Cardiac fibroblast (primary cell): ENCODE measurements at places on chromosomes 6 and 20.

DNA sequence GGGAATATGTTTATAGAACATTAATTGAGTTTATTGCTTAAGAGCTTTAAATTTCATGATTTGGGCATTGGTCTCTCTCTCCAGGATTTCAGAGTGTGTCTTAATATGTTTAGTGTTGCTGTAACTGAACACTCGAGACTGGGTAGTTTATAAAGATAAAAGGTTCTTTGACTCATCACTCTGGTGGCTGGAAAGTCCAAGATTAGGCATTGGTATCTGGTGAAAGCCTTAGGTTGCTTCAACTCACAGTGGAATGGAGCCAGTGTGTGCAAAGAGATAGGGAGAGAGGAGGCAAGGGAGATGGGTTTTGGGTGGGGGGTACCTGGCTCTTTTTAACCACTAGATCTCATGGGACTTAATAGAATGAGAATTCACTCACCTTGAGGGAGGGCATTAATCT, 35.6 kb upstream of the DTNBP1 start:
- no peak for DNase-seq

GRCh38 chr20:56245761-56246160, 2.8 kb upstream of the MC3R start:
- no peak for DNase-seq

DNA sequence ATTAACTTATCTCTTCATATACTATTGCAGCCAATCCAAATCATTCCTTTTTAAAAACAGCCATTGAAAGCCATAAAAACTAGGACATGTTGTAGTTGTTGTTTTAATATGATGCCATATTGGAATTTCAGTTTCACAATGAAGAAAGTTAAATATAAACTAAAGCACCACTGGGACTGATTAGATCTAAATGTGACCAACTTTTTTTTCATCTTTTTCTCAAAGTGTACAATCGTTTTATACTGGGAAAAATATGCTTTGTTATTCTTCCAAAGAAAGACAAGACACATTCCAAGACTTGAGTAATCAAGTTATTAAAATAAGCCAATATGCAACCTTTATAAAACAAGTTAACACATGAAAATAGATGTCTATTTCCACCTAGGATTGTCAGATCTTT, 68.5 kb downstream of the THEMIS start:
- no peak for DNase-seq

DNA sequence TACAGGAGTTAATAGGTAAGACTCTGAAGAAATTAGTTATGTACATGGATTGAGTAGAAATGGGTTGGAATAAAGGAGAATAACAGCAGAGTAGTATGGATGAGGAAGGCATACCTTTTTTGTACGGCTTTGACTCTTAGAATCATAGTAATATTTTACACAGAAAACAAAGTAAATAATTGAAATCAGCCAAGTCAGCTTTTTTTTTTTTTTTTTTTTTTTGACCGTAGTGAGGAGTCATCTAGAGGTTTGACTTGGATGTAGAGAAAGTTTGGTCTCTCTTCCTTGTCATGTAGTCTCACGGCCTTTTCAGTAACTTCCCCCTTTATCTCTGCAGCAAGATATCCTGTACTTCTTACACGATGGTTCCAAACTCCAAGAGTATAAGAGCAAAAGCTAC, 158.9 kb downstream of the FLRT3 start:
- DNase-seq: no peak

- peak; percentile 25 for DNase-seq
Observed at GRCh38 chr6:105459864-105460263, 57.0 kb upstream of the PREP start.

DNA sequence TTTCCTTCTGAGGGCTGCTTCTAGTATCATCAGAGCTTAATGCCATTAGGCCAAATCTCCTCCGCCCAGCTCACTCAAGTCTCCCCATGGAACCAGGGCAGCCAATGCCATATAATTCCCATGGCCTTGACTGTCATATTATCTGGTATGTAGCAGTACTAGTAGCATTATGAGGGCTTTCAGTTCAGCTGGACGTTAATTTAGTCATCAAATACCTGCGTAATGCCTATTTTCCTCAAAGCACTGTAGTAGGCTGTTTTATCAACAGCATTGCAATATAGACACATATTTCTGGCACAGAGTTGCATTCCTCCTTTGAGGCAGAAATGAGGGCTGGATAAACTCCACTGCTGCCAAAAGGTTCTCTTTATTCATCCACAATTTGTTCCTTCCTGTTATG, 1.7 kb downstream of the KCTD20 start:
- peak; percentile 96 for DNase-seq

DNA sequence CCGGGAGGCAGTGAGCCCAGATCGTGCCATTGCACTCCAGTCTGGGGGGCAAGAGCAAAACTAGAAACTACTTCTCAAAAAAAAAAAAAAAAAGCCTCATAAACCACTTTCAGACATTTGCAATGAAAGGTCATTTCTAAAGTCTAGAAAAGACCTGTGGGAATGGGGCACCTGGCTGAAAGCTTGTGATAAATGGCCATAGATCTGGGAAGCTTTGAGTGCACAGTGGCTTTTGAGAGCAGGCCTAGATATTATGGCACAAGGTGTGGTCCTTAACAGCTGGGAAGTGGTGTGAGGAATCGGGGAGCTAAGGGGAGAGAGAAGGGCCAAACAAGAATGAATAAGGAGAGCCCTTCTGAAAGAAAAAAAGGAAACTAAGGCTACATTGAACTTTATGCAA, 33.2 kb downstream of the ID4 start:
- DNase-seq: no peak

GRCh38 chr20:58511861-58512260, 3.3 kb downstream of the APCDD1L start:
- peak; percentile 18 for DNase-seq

- DNase-seq: no peak
Observed at GRCh38 chr6:87250019-87250418, 72.4 kb upstream of the SMIM8 start.

DNA sequence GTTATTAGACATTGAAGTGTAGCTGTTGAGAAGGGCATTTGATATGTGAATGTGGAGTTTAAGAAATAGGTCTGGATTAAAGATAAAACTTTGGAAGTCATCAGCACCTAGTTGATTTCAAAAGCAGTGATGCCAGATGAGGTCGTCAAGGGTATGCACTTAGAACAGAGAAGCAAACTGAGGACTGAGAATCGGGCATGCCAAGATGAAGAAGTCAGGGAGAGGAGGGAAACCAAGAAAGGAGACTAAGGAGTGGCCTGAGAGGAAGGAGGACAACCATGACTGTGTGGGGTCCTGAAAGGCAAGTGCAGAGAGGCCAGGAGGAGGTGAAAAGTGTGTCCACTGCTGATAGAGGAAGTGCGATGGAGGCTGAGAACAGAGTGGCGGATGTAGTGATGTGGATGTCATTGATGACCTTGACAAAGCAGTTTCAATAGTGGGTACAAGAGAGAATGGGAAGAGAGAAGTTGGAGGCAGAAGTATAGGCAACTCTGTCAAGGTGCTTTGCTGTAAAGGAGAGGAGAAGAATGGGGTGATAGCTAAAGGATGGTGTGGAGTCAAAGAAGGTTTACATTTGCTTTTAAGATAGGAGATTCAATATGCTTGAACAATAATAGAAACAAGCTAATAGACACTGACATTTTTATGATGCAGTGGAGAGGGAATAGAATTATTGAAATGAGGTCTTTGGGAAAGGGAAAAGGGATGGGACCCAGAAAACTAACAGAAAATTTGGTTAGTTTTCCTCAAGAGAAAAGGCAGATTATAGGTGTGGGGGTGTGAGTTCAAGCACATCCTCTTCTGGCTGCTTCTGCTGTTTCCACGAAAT, 139.7 kb upstream of the TMEM170B start:
- DNase-seq: no peak

DNA sequence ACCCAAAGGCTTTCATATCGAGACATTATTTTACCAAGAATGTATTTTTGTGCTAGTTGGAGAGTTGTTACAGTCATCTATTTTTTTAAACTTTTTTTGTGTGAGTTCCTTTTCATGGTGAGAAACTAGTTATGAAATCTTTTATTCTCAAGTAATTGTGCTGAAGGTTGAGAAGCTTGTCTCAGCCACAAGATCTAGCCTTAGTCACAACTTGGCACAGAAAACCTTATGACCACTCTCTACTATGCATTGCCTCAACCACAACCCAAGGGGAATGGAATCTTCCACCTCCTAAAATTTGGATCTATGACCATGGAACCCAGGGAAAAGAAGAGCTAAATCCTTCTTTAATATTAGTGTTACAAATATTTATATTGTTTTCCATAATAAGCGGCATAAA, 58.5 kb downstream of the HS3ST5 start:
- DNase-seq: no peak

GRCh38 chr6:28081486-28081751, 1.1 kb downstream of the ZNF165 start:
- no peak for DNase-seq

DNA sequence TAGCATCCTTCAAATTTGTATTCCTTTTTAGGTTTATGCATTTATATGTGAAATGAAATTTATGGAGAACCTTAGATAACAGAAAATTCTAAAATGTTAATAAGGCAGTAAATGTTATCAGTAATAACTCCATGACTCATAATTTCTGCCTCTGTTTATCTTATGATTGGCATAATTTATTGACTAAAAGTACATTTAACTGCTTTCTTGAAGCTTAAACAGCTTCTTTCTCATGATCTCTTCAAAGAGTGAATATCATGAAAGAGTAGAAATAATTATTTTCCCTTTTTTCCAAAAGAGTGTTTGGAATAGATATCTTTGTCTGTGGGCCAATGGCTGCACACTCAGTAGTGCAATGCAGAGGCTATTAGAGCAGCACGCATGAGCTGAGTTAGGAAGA, 91.3 kb downstream of the SHLD1 start:
- DNase-seq: no peak

DNA sequence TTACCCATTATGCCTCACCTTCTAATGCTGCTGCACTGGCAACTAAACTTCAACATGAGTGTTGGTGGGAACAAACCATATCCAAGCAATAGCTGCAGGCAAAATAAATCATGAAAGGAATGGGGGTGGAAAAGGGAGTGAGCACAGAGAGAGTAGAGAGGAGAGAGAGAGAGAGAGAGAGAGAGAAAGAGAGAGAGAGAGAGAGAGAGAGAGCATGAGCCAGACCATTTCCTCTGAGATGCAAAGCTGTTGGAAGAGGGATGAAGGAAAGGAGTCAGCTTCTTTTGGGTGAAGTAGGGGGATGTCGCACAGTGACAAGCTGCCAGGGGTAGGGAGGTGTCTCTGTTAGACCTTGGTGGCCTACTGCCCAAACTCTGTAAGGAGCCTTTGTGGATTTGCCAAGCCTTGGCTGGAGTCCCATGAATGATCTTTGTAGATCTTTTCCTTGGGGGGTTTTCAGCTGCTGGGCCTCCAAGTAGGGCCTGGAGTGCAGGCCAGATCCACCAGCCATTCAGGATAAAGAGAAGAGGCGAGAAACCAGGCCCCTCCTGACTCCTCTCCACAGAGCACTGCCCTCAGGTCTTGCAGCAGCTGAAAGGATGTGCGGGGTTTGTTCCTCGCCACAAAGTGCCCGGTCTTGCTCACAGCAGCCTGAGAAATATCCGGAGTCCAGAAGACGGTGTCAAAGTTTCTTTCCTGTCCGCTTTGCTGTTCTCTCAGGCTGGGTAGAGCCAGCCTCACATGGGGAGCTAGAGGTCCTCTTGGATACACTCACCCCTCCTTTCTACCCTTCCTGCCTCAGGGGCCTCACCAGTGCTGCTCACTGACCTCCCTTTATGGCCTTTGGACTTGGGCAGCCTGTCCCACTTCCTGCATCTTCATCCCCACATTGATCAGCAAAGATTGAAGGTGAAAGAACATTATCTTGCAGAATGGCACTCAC, 17.8 kb downstream of the BTBD3 start:
- DNase-seq: no peak

- DNase-seq: peak; percentile 53
Observed at GRCh38 chr6:161694995-161695394, 421.1 kb upstream of the AGPAT4 start.

- DNase-seq: no peak
Observed at GRCh38 chr20:46150943-46151342, 32.8 kb downstream of the CD40 start.

GRCh38 chr6:13283331-13283730, 45.0 kb downstream of the TBC1D7 start:
- no peak for DNase-seq

- no peak for DNase-seq
Observed at GRCh38 chr6:48986845-48987244, 476.2 kb downstream of the MMUT start.

- no peak for DNase-seq
Observed at GRCh38 chr6:87544474-87544735, 45.4 kb downstream of the RARS2 start.

GRCh38 chr6:35015996-35016395, 125.1 kb downstream of the TCP11 start:
- no peak for DNase-seq

DNA sequence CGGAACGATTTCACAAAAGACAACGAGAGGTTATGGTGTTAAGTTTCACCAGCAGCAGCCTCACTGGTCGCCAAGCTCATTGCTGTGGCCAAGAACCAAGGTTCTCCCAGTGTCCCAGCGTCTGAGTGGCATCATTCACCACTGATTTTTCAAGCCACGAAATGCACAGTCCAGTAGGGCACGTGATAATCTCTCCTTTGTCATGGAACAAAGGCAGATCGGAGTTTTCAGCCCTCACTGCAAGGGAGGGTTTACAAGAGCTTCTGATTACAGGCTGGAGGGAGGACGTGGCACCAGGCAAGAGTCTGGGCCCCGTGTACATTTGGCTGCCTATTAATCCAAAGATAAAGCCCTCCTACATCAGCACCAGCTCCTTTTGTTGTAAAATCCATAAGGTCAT, 2.0 kb downstream of the CD24 start:
- DNase-seq: no peak

DNA sequence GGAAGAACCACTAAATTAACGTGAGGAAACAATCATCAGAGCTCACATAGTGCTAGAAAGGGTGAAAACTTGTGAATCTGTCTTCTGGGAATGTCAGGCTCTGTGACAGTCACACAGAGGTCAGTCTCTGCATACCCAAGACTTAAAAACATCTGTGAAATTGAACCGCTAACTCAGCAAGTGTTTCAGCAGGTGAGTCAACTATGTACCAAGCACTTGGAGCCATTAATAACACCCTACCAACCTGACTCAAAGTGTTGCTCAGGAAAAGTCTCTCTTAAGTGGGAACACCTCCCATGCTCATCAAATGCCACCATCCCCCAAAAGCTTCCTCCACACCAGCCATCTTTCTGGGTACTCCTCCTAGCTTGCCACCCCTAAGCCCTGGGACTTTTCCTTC, 92.3 kb upstream of the CARMIL1 start:
- DNase-seq: no peak

DNA sequence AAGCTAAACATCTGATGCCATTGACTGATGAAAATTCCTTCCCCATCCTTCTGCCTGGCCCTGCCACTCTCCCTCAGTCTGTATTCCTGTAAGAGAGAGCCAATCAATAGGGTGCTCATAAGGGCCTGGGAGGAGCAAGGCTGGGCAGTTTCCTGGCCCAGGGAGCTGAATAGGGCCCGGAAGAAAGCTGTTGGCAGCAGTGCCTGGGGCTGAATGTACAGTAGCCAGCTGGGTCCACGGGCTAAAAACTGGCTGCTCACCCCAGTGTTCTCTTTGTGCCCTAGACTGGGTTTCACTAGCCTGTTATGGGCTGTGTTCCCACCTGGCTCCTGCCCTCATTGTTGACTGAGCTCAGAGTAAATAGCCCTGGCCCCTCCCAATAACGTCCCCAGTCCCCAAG, 1.7 kb upstream of the WFDC2 start:
- no peak for DNase-seq
